DMS 273 treated with DMSO at 0.1 percent for 48 hours (cell line): ENCODE measurements at places on chromosomes 6 and 20.
A peak's percentile ranks its signal among the peaks of the same experiment; 100 is the strongest.

- DNase-seq = no peak
Observed at GRCh38 chr6:120096696-120097260, 747.2 kb upstream of the MAN1A1 start.

DNA sequence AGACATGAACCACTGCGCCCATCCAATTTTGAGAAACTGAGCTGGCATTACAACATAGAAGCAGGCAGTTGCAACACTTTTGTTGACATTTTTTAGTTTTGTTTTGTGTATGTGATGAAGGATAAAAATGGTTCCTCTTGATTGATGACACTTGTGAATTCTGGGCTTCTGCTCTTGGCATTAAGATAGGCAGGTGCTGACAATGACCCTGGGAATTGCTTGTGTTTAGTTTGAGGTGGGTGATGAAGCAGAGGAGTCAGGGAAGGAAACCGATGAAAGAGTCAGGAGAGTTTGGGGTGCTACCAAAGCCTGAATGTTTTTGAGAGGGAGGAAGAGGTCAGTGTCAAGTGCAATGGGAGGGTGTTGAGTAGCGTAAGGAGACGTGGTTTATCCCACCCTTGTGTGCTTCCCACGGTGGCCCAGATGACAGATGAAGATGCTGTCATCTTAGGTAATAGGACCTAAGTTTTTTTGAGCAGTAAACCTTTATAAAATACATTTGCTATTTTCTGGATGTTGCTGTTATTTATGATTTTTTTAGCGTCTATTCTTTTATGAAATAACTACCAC lies 19.4 kb downstream of the CDS2 start:
- no peak for DNase-seq

GRCh38 chr6:146026873-146027272 lies 2.0 kb upstream of the GRM1 start:
- no peak for DNase-seq

GRCh38 chr6:53240761-53241160 lies 92.1 kb upstream of the GCM1 start:
- no peak for DNase-seq

- no peak for DNase-seq
Observed at GRCh38 chr6:32635526-32636123, 1.6 kb upstream of the HLA-DQA1 start.

GRCh38 chr20:37345339-37346235 lies at the start of gene SRC:
Gene SRC, plus strand, starts transcription at chr20:37346140. Its CDS starts 38,014 bp downstream, at chr20:37384154.
- peak; percentile 15 for DNase-seq

DNA sequence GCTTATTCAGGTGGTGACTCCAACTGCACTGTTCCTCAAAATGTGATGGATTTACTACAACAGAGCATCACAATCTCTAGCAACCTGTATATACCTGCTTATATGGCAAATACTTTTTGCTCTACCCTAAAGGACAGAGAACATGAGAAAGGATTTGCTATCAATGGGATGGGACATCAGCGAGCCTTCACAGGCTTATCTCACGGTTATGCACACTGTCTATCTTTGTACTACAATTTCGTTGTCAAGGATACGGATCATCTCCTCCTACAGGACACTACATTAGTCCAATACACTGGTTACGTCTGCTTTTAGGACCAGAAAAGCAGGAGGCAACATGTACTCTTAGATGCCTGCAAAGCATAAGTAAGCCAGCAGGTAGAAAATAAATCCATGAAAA lies 34.2 kb downstream of the STX7 start:
- DNase-seq = no peak

- peak; percentile 85 for DNase-seq
Observed at GRCh38 chr6:15620611-15621010, 42.2 kb downstream of the DTNBP1 start.

GRCh38 chr6:12203001-12203400 lies 87.2 kb upstream of the EDN1 start:
- DNase-seq = no peak

GRCh38 chr6:18654821-18655220 lies 267.7 kb downstream of the RNF144B start:
- DNase-seq = no peak

GRCh38 chr6:80636689-80637088 lies 530.2 kb downstream of the BCKDHB start:
- DNase-seq = no peak

- no peak for DNase-seq
Observed at GRCh38 chr20:62415354-62416111, 8.4 kb upstream of the CABLES2 start.
